ENCODE measurements at places on chromosomes 5 and 9.

DNA sequence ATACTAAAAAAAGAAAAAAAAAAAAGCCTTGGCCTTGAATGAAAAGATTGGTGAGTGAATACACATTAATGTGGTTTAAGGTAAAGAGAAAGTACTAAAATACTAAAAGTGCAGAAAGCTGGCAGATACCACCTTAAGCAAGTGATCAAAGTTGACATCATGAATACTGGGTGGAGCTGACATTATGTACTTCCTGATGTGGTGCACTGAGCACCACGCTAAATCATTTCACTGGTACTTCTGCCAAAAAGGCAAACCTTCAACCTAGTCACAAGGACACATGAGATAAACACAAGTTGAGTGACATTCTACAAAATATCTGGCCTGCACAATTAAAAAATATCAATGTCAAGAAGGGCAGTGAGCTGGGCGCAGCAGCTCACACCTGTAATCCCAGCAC lies 33.8 kb upstream of the PANK3 start:
- no peak for DNase-seq

- no peak for DNase-seq
These were observed 34.4 kb downstream of the MAP1B start for GRCh38 chr5:72141440-72142355.

DNA sequence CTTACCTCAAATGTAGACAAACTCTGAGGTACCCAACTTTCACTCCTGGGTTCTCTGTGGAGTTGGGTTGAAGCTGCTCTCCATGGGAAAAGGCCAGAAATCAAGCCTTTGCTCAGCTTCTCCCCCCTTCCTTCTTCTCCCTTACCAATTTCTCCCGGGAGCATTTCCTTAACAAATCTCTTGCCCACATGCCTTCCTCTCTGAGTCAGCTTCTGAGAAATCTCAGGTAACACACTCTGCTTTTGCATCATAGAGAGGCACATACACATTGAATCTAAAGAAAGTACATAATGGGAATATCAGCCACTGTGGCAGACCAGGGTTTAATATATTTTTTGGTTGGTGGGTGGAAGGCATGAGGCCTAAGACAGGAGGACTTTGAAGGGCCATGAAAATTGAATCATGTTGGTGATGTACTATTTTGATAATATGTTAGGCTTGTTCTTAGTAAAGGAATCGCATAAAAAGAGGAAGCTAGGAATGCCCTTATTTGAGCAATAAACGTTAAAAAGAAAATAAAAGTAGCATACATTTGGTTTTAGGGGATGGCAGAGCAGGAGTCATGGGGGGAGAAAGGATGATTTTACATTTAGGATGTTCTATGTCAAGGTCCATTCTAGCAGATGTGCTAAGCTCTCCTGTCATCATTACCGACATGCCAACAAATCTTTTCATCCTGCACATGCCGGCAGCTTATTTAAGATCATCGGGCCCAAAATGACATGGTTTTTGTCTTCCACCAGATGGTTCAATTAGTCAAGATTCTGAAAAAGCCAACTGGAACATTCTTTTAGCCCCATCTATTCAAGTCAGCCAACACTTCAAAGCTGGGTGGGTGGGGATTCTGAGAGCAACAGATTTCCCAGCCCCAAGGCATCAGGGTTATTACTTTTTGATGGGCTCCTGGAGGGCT lies 199.5 kb upstream of the CLINT1 start:
- no peak for DNase-seq

GRCh38 chr5:120456006-120456405 lies 8.1 kb upstream of the PRR16 start:
- DNase-seq, result no peak

DNA sequence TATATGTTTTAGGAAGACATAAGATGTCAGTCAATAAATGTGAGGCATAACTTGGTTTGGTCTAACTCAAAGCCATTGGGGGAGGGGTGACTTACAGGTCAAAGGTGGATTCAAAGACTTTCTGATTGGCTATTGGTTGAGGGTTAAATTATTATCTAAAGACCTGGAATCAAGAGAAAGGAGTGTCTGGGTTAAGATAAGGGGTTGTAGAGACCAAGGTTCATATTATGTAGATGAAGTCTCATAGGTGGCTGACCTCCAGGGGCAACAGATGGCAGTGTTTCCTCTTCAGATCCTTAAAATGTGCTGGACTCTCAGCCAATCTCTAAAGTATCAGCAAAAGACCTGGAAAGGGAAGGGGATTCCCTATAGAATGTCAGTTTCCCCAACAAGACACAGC lies 51.3 kb upstream of the MINAR2 start:
- no peak for DNase-seq

DNA sequence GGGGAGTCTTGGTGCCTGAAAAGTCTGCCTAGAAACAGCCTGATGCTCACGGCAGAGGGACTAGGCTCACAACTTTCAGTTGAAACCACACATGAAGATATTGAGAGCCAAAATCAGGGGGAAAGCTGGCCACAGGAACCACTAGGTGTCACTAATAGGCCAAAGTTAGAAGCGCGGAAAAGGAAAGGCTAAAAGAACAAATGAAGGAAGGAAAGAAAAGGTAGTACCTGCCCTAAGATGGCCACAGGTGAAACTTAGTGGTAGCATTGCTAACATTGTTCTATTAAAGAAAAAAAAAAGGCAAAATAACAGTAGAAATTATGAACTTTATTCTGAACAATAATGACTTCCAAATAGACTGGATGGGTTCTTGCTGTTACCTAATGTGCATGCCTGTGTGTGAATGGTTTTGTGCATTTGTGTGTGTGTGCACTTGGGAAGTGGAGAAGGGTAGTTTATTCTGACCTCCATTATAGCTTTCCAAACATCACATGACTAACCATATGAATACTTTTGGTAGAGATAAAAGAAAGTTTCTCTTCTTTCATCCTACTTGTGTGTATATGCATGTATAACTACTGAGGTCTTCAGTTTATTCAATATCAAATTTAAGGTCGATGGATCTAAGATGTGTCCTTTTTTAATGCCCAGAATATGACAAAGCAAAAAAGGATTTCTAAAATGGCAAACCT lies 2.1 kb upstream of the RFESD start:
- DNase-seq, result no peak

- no peak for DNase-seq
These were observed 13.7 kb downstream of the DOCK2 start for GRCh38 chr5:169650701-169651331.

GRCh38 chr5:37370864-37371726 lies at the start of gene NUP155:
NUP155 (minus strand) TSS chr5:37371106; CDS start chr5:37370977, 129 bp downstream.
- DNase-seq, result peak; percentile 87

- no peak for DNase-seq
These were observed 69.9 kb upstream of the ZNF608 start for GRCh38 chr5:124816381-124816780.

- no peak for DNase-seq
These were observed 27.3 kb upstream of the FER start for GRCh38 chr5:108720391-108720790.

DNA sequence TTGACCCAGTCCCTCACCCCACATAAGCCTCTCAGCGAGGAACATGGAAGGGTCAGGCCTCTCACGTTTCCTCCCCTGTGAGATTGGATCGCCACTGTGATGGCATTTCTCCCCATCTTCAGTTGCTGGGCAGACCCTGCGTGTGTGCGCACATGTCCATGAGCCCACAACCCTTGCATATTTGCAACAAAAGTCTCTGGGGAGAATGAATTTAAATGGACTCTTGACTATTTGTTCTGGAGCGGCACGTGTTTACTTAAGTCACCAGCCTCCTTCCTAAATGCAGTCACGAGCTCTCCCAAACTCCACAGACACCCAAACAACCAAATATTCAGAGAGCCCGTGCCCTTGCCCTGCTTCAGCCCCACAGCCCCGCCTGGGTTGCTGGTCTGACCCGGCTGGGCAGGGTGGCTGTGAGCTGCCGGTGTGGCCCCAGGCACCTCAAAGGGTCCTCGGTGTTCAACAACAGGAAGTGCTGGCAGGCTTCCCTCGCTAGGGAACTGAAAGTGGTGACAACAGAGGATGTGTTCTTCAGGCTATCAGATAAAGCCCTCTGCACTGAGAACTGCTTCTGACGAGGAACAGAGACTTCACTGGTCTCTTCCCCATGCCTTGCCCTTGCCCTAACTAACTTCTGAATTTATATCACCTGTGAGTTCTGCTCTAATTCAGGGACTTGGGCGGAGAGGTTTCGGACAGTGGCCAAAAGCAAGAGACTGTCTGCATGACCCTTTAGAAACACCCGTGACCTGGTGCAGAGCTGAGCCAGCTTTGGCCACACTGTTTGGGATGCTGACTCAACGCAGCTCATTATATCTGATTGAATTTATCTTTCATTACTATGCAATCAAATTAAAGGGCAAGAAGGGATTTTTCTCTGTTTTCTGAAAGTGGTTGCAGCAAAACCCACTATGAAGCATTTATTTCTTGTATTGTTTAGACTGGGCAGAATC lies 19.2 kb upstream of the CD180 start:
- no peak for DNase-seq

- DNase-seq, result no peak
These were observed 287.2 kb downstream of the CTNND2 start for GRCh38 chr5:11617080-11617479.

- DNase-seq, result no peak
These were observed 55.0 kb downstream of the LRSAM1 start for GRCh38 chr9:127506117-127506813.

- no peak for DNase-seq
These were observed 211.1 kb downstream of the DMRTA1 start for GRCh38 chr9:22657713-22658112.

GRCh38 chr5:69467442-69468225 lies 25.0 kb upstream of the OCLN start:
- DNase-seq, result no peak

DNA sequence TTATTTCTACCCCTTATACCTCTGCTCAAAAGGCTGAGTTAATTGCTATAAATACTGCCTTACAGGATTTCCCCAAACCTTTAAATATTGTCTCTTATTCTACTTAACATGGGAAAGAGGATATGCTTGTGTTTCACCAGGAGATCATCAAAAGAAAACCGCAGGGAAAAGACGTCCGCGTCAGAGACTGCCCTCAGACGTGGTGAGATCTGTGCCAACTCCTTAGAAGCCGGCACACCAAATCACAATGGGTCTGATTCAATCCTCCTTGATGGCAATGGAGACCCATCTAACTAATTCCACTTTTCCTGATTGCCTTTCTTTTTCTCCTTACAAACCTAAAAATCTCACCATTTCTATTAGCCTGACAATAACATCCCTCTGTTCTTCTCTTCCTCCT lies 55.0 kb downstream of the SH3PXD2B start:
- DNase-seq, result no peak

DNA sequence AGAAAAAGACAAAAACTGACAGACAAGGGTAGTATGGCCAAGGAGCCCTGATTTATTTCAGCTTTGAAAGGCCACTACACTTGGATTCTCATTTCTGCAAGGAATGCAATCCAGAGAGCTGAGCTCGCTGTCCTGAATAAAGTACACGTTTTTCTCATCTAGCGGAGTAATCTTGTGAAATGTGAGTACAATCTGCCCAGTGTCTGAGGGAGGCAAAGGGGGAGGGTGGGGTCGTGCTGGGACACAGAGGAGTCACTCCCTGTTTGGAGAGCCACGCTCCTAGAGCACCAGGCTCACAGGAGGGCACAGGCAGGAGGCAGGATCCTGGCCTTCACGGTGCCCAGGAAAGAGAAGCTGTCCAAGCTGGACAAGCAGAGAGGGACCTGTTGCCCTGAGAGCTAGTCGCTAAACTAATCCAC lies 51.0 kb upstream of the IFNK start:
- DNase-seq, result no peak

GRCh38 chr9:36877239-36877638 lies 156.8 kb downstream of the PAX5 start:
- no peak for DNase-seq

DNA sequence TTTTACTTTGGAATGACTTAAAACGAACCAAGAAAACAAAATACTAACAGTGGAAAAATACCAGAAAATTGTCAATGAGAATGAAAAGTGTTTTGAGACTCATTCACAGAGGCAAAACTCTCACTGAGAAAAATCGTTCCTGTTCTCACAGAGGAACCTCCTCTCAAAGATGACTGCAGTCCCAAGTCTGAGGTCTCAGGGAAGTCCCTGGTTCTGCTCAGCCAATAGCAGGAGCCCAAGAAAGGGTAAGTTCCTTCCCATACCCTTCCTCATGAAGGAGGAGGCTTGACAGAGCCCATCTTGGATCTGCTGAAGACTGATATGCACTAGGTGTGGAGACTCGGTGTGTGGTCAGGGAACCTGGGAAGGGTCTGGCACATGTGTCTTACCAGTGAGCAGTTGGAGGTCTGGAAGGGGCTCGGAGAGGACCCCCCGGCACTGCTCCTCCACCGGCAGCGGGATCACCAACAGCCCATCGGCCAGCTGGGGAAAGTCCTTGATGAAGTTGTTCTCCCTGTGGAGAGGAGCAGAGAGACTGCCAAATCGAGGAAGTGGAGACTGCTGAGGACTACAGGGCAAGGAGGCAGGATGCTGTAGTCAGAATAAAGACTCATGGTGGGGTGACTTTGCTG lies 46.0 kb downstream of the TRIM32 start:
- DNase-seq, result no peak

GRCh38 chr5:73789851-73790281 lies 163.9 kb downstream of the ARHGEF28 start:
- DNase-seq, result no peak

DNA sequence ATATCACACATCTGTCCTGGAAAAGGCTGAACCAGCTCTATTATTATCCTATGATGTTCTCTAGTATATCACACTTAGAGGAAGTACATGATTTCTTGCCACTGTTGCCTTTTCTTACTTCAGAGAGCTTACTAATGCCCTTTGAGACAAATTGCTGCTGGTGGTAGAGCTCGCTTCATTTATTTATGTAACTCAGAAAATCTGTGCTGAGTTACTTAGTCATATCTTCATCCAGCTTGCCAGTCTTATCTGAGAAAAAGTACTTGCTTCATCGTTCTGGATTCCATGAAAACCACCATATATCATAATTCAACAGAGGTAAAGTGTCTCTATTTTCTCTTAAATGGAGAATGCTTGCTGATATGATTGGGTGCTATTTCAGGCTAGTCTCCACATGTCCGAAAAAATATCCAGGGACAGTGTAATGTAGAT lies 26.6 kb downstream of the PTPDC1 start:
- no peak for DNase-seq

- no peak for DNase-seq
These were observed 91.9 kb downstream of the FEM1C start for GRCh38 chr5:115452536-115453235.

- no peak for DNase-seq
These were observed 4.3 kb upstream of the TCOF1 start for GRCh38 chr5:150353032-150353675.

DNA sequence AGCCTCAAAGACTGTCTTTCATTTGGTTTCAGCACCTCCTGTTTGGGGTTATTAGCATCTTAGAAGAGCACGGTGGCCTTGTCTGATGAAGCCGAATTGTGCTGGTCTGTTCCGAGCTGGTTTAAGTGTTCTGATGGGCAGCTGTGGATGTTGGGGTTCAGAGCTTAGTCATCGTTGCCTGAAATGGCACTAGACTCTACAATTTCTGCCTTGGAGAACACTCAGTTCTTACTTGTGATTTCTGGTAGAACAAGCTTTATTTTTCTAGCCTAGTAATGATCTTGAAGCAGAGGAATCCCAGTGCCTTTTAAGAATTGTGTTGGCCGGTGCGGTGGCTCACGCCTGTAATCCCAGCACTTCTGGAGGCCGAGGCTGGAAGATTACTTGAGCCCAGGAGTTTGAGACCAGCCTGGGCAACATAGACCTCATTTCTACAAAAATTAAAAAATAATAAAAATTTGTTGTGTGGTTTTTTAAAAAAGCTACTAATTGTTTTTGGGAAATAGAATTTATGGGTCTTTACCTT lies 7.8 kb downstream of the FBXW5 start:
- DNase-seq, result no peak

Measured in SK-N-MC (cell line).